GM04503 (cell line): ENCODE measurements at places on chromosomes 7 and 10.

- no peak for DNase-seq
Measured at GRCh38 chr10:20090831-20091230, 274.6 kb downstream of the PLXDC2 start.

- DNase-seq, result no peak
Measured at GRCh38 chr10:75461672-75462649, 30.5 kb downstream of the LRMDA start.

GRCh38 chr10:50627896-50628295 is 4.1 kb upstream of the SGMS1 start:
- DNase-seq, result no peak

DNA sequence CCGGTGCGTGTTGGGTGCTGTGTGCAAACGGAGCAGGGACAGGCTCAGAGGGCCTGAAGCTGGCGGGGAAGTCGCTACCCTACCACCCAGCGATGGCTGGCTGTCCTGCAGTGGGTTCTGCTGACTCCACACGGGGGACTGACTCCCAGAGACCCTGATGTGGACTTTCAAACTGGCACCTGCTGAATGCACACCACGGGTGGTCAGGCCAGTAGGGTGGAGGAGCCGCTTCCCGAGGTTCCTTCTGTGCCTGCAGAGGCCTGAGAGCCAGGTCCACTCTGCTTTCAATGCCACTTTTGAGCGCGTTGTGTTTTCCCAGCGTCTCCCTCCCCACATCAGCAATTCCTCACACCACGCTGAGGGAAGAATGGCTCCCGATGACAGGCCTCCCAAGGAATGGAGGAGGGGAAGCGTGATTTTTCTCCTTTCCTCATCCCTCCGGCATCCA is 135.3 kb downstream of the ADARB2 start:
- DNase-seq, result no peak

DNA sequence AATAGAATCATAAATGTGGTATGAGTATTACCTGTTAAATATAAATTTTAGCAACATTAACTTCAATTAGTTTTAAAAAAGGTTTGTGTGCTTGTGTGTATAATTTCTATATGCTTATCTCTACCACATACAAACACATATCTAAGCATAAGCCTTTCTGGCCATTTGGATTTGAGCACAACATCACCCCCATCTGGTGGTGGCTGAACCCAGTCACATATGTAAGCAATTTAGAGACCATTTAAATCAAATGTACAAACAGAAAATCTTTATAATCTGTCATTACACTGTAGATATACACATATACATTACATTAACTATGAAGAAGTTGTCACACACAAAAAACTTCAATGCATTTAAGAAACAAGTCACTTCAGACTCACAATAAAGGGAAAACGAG is 31.7 kb downstream of the GPR22 start:
- no peak for DNase-seq

- DNase-seq, result no peak
Measured at GRCh38 chr10:70295321-70295720, 11.5 kb upstream of the NPFFR1 start.

DNA sequence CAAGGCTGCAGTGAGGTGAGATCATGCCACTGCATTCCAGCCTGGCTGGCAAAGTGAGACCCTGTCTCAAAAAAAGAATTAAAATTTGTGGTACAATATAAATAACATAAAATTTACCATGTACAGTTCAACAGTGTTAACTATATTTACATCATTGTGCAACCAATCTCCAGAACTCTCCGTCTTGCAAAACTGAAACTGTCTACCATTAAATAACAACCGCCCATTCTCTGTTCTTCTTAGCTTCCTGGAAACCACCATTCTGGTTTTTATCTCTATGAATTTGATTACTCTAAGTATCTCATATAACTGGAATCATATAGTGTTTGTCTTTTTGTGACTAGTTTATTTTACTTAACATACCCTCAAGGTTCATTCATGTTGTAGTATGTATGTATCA is 167.6 kb downstream of the AUTS2 start:
- no peak for DNase-seq

DNA sequence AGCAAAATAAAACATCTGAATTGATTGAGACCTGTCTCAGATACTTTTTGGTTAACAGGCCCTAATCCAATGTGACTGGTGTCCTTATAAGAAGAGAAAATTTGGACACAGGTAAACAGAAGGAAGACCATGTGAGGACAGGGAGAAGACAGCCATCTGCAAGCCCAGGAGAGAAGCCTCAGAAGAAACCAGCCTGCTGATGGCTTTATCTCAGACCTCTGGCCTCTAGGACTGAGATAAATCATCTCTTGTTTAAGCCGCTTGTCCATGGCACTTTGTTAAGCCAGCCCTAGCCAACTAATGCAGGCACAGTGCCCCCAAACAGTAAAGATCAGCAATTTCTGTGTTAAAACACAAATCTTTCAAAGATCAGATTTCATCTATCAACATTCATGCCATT is 41.8 kb upstream of the FIGNL1 start:
- no peak for DNase-seq

DNA sequence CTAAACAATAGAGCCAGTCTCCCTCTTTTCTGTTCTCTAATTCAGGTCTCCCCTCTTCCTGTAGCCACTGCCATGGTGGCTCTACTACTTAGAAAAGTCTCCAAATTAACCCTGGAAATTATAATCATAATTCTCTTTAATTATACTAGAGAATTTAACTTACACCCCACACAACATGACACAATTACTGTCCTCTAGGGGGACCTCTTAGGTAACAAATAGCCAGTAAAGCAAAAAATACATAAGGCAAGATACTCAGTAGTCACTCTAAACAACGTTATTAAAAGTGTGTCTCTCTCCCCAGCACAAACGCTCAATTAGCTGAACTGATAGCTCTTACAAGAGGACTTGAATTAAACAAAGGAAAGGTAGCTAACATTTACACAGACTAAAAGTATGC is 44.3 kb upstream of the ZNF107 start:
- DNase-seq, result no peak

GRCh38 chr7:100486111-100486636 is 2.4 kb downstream of the NYAP1 start:
- DNase-seq, result no peak
